ENCODE measurements at places on chromosomes 1 and 21.

DNA sequence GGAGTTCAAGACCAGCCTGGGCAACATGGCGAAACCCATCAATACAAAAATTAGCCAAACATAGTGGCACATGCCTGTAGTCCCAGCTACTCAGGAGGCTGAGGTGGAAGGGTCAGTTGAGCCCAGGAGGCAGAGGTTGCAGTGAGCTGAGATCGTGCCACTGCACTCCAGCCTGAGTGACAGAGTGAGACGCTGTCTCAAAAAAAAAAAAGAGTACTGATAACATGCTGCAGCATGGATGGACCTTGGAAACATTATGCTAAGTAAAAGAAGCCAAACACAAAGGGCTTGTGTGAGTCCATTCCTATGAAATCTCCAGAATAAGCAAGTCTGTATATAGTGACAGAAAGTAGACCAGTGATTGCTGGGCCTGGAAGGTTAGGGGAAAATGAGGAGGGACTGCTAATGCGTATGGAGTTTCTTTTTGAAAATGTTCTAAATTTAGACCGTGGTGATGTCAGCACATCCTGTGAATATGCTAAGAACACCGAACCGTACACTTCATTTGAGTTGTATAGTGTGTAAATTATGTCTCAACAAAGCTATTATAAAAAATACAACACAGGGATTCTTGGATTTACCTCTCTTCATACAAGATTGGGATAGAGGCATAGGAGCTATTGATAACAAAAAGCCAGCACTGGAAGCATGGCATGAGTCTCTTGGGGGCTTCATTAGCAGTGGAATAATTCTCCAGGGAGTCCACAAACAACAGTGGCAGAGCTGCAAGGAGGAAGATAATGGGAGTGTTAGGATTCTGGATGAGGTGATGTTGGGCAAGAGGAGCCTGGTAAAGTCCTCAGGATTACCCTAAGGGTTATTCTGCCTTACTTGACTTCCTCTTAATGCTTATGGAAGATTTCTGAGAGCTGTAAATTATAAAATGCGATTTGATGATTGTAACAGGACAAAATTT, 73.5 kb downstream of the TTC3 start:
- no peak for DNase-seq

DNA sequence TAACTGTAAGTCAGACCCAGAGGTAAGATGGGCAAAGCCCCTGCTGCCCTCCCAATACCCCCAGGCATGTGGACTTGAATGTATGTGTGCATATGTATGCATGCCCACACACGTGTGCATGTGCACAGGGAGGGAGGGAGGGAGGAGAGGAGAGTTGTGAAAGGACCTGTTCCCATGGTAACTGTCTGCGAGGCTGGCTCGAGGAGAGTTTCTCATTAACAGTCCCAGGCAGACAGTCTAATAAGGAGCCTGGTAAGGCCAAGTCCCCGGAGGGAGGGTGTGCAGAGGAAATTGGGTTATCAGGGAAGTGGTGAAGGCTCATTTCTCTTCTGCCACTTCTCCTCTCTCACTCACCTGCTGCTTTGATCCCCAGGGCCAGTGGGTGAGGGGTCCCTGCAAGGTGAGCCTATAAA, 74.9 kb downstream of the NFASC start:
- no peak for DNase-seq

DNA sequence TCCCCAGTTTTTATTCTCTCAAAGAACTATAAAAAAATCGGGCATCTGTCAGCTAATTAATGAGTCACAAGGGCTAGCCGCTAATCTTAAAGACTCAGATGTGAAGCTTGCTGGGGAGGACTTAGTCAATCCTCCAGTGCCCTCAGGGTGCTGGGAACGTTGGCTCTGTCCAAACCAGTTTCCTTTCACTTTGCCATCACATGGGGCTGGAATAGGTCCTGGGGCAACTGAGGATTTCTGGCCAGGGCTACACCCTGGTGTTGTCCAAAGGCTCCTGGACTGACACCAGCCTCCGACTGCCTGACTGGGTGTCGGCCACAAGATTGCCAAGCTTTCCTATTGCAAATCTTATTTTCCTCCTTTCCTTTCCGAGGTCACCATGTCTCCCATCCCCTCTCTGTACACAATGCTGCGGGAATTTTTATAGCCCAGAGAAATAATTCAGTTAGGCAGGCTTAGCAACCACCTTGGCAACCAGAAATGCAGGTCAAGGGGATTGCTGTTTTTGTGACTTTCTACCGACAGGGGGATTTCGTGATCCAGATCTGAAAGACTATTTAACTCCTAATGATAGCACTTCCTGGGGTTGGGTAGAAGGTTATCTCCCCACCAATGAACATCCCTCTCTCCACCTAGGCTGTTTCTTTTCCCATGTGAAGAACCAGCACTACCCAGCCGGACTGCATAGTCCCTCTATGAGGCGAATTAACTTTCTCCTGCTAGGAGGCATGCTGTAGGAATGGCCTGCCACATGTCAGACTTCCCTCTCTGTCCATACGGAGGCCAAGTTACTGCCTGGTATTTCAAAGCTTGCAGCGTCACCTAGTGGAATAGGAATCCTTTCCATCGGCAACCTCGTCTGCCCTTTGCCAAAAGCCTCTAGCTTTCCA, 29.9 kb upstream of the CTBS start:
- DNase-seq: no peak

GRCh38 chr1:32611859-32612188, 38.5 kb downstream of the ZBTB8OS start:
- no peak for DNase-seq

GRCh38 chr21:43771698-43772424, 4.2 kb downstream of the CSTB start:
- no peak for DNase-seq

DNA sequence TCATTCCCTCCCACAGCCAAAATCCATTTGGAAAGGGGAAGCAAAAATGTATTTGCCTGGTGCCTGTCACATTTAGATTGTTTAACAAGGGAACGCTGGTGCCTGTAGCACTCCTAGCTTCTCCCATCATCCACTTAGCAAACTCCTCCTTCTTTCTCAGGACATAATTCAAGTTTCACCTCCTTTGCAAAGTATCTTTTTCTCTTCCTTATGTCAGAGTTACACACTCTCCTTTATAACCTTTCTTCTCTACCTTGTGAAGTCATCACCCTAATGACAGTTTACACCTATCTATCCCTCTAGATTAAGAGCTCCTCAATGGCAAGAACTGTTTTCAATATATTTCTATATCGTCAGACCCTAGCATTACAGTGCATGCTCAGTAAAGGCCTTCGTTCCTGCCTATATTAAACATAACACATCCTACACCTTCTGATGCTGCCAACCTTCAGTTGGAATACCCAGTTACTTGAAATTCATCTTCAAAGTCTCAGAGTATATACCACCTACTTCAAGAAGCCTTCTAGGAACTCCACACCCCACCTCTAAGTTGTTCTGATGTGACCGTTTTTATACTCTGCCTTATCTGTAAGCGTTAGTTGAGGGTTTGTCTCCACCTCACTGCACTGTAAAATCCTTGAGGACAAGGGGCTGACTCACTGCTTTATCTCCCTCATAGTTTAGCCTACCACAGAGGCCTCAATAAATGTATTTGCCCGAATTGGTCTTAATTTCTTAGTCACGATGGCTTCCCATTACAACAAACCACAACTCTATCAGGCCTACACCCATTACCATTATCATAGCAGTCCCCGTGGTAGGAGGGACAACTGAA, 1.0 kb upstream of the EPS15 start:
- DNase-seq: no peak

DNA sequence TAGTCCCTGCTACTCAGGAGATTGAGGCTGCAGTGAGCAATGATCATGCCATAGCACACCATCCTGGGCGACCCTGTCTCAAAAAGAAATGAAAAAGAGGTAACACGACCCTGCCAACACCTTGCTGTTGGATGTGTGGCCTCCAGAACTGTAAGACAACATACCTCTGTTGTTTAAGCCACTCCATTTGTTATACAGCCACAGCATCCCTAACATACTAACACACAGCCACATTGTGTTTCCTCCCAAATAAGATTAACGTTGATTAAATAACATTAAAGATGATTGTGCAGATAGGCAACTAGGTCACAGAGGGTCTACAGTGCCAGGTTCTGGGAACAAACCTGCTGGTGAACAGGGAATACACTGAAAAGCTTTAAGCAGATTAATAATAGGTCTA, 170.4 kb downstream of the RERE start:
- DNase-seq: no peak

- no peak for DNase-seq
Measured at GRCh38 chr1:231781892-231782291, 155.3 kb downstream of the DISC1 start.
